SHP77 (cell line): ENCODE measurements at places on chromosomes 5 and 9.

DNA sequence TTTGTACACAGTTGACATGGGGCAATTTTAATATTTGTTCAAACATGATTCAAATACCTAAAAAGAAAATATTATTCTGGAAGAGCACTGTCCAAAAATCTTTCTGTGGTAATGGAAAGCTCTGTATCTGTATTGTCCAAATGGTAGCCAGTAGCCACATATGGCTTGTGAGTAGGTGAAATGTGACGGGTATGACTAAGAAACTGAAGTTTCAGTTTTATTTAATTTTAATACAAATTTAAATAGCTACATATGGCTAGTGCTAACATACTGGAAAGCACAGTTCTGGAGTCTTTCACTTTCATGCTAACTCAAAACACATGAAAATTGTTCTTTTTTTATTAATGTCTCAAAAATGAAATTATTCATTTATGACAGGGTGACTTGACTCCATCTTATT is 132.6 kb downstream of the PLK2 start:
- DNase-seq: no peak

DNA sequence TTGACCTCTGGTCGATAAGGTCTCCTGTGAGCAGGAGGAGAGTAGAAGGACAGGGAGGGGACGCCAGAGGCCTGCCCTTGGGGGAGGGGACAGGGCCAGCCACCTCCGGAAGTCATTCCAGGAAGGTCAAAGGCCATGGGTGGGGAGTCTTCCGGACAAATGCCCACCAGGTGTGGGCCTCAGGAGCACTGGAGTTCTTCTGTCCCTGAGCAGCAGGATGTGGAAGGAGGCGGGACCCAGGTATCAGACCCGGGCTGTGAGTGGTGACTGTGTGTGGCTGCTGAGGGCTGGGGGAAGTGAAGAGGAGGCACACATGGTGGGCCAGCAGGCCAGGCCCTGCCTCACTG is 13.9 kb downstream of the FGF18 start:
- DNase-seq: no peak

- DNase-seq: no peak
Observed at GRCh38 chr9:93245437-93245970, 61.6 kb downstream of the WNK2 start.

DNA sequence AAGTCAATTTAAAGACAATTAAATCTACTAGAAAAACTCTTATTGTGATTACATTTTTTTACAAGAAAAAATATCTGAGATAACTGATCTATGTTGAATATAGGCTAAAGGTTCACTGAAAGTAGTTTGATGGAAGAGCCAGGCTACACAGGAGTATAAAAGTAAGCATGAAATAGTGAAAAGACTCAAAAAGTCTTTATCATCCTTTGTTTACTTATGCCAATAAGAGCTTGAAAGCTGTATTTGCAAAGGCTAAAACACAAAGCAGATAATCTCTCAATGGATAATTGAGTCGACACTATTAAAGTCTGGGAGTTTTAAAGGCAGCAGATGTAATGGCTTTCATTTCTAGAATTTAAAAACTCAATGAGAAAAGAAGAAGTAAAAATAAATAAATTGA is 42.0 kb downstream of the SSBP2 start:
- no peak for DNase-seq

- DNase-seq: no peak
Observed at GRCh38 chr5:132070460-132071337, 2.9 kb upstream of the CSF2 start.

DNA sequence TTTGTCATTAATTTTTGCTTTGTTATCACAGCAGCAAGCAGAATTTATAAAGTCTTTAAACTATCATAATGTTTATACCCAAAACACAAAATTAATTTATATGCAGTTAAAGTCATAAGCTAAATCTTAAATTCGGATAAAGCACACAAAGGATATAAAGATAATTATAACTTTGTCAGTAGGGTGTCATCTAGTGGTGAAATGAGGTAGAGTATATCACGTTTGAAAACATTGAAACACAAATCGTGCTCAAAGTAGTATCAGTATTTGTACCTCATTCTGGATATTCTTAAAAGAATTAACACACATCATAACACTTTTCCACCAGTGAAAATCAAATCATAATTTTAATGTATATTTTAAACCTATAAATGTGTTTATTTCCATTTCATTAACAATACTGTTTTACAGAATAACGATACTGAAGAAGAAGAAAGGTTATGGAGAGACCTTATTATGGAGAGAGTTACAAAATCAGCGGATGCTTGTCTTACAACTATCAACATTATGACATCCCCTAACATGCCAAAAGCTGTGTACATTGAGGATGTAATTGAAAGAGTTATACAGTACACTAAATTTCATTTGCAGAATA is 129.5 kb downstream of the NIPBL start:
- DNase-seq: peak; percentile 44

DNA sequence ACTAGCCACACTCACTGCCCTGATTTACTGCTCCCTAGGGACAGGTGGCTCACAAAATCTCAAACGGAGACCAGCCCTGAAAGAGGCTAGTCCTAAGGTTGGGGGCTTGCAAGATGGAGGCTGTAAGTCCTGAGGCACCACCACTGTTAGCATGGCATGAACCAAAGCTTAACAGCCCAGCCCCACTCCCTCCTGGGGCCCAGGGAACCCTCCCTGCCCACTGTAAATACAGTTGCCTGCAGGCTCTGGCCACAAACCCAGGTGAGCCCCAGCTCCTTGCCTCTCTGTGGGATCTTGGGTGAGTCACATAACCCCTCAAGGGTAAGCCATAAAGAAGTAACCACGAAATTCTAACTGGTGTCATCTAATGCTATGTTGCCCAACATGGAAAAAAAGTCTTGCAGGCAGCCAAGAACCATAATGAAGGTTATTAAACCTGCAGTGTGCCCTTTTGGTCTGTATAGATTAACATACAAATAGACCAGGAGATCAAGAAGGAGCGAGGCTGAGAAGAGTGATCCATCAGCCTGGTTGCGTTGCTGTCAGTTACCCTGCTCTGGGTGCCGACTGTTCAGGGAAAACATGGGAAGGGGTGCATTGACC is 1.7 kb upstream of the POMT1 start:
- DNase-seq: no peak
